NCI-H524 treated with DMSO at 0.1 percent for 48 hours (cell line): ENCODE measurements at places on chromosomes 11 and 22.

- no peak for DNase-seq
Measured at GRCh38 chr11:97860237-97860636, 1160.5 kb upstream of the CNTN5 start.

- no peak for DNase-seq
Measured at GRCh38 chr11:59207988-59208451, 4.7 kb downstream of the MPEG1 start.

GRCh38 chr11:123185326-123185725 is 9.7 kb downstream of the CLMP start:
- no peak for DNase-seq

DNA sequence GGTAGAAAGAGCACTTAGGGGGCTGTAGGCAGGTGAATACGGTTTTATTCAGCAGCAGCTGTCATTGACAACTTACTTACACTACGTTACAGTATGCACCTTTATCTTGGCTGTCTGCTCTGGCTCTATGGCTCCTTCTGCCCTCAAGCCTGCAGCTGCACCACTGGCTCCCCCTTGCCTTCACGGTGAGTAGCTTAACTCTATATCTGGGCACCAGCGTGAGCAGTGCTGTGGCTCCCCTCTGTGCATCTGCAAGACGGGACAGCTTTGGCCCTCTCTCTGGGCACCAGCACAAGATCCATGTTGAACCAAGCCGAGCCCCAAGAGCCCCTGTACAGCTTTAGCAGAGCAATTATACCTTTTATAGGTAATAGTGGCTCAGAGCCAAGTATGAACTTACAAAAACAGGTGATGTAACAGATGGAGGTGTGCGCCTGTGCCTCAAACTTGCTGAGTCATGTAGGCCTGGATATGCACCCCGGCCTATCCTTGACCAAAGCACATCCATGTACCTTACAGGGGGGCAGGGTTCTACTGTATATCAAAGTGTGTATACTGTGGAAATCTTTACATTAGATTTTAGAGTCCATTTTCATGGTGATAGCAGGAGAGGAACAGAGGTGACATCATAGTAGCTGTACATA is 96.9 kb upstream of the CTSC start:
- DNase-seq: no peak

- no peak for DNase-seq
Measured at GRCh38 chr11:111236383-111236782, 9.1 kb upstream of the POU2AF2 start.

DNA sequence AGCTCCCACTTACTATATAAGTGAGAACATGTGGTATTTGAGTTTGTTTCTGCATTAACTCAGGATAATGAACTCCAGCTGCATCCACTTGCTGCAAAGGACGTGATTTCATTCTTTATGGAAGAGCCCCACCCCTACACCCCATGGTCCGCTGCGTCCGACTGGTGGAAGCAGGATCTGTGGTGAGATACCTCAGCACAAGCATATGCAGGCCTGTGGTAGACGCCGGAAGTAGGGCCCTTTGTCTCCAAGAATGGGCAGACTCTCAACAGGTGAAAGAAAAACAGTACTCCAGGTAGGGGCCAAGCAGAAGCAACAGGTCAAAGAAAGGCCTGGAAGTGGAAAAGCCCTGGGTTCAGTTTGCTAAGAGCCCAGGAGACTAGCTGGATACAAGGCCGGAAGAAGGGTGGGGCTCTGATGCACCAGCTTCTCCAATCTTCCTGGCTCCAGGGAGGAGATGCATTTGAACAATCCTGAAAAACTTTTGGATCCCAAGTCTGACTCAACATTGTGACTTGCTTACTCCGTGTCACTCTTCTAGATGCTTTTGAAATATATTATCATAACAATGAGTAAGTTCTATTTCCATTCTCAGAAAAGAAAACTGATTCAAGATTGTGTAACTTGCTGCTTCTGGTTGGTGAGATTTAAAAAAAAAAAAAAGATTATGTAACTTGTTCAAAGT is 30.4 kb downstream of the NEAT1 start:
- no peak for DNase-seq

DNA sequence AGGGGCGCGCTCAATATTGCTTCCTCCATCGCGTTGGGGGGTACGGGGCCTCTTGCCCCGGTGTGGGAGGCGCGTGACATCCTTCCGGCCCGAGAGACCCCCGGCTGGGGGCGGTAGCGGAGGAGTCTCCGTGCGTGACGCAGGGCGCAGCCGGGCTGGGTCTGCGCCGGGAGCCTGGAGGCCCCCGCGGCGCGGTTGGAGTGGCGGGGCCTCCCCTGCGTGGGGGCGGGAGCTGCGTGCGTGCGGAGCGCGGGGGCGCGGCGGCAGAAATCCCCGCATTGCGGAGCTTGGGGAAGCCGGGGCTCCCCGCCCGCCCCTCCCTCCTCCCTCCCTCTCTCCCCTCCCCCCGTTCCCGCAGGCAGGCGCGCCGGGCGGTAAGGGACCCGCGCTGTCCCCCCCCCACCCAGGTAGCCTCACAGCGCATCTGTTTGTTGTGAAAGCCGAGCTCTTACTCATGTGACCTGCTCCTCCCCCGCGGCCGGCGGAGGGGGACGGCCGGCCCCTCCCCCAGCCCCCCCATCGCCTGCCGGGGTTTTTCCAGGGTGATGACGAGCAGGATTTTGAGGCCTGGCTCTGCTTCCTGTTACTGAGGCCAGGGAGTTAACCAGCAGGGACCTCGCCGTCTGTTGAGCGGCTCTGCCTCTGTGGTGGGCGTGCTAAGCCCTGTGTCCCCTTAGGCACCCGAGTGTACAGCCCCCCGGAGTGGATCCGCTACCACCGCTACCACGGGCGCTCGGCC is 1.6 kb downstream of the PIM3 start:
- DNase-seq: no peak

DNA sequence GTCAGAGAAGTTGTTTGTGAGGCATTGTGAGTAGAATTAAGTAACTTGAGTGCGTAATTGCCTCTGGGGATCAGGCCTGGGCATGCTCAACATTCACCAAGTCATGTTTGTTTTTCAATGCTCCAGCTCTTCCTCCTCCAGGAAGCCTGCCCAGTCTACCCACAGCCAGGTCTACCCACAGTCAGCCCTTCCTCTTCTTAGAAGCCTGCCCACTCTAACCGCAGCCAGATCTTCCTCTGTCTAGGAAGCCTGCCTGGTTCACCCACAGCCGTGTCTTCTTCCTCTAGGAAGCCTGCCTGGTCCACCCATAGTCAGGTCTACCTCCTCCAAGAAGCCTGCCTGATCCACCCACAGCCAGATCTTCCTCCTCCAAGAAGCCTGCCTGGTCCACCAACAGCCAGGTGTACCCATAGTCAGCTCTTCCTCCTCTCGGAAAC is 25.0 kb downstream of the LRP5 start:
- DNase-seq: no peak

DNA sequence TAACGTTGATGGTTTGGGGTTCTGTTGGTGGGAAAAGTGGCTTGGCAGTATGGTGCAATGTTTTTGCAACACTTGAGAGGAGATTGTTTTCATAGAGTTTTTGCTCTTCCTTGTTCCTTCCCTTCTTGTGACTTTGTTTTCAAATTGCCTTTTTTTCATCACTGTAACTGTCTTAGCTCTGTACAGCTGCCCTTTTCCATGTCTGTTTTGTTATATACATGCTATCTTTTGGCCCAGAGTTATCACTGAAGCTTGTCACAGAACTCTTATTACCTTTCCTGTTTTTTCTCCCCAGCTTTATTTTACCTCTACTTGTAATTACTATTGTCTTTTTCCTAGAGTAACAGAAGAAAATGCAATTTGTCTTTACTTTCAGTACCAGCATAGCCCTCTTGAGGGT is 154.1 kb downstream of the DDX10 start:
- DNase-seq: no peak

- no peak for DNase-seq
Measured at GRCh38 chr11:114169821-114170220, 110.3 kb downstream of the ZBTB16 start.

GRCh38 chr11:69232821-69233743 is 60.9 kb upstream of the MYEOV start:
- no peak for DNase-seq

DNA sequence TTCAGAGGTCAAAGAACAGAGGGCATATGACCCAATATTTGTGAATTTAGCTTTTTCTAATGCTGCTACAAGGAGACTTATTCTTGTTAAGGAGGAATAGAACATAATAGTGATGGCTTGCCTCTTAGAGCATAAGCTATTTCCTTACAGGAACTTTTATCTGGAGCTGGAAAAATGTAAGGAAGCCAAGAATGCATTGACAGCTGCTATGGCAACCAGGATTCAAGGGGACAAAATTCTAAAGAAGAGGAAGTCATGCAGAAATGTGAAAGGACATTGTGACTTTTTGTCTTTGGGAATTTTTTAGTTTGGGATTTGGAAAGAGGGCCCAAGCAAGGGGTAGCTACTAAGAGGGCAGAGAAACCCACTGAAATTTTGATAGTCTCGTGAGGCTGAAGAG is 51.1 kb downstream of the EHF start:
- DNase-seq: no peak

- no peak for DNase-seq
Measured at GRCh38 chr11:63641727-63642126, 27.5 kb upstream of the PLAAT3 start.

DNA sequence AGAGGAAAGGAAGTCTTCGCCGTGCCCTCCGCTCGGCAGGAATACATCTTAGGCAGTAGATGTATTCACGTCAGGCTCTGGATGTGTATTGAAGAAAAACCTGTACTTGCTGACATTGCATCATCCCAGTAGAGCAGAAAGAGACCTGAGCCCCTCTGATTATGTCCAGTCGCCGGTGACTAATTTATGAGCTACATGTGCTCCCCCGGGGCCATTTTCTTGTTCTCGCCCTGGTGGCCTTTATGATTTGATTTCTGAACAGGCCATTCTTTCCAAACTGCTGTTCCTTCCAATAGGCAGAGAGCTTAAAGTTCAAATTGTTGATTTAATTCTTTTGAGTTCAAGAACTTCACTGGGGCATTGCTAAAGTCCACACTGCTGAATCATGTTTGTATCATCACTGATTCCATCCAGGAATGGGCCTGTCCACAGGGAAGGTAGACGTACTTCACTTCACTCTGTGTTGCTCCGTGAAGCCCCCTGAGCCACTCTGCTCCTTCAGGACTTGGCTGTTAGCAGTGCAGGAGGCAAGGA is 137.3 kb upstream of the RASSF10 start:
- DNase-seq: no peak

DNA sequence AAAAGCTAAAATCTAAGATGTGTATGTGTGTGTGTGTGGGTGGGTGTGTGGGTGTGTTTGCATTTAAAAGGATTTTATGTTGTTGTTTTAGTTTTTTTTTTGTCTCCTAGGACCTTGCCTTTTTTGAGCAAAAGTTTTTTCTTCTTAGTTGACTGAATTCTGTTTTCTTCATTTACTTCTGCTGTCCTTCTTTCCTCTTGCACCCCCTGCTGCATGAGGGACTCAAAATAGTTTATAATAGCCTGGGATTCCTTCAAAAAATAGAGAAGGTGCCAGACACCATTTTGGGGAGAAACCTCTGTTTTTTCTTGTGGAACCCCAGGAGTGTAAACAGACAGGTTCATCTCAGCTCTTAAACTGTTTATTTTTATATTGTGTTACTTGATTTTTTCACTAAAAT is 817.7 kb downstream of the TBC1D22A start:
- no peak for DNase-seq

- DNase-seq: no peak
Measured at GRCh38 chr11:29389793-29390192, 627.0 kb downstream of the KCNA4 start.

- no peak for DNase-seq
Measured at GRCh38 chr11:66641834-66642233, 3.3 kb downstream of the RBM4 start.

DNA sequence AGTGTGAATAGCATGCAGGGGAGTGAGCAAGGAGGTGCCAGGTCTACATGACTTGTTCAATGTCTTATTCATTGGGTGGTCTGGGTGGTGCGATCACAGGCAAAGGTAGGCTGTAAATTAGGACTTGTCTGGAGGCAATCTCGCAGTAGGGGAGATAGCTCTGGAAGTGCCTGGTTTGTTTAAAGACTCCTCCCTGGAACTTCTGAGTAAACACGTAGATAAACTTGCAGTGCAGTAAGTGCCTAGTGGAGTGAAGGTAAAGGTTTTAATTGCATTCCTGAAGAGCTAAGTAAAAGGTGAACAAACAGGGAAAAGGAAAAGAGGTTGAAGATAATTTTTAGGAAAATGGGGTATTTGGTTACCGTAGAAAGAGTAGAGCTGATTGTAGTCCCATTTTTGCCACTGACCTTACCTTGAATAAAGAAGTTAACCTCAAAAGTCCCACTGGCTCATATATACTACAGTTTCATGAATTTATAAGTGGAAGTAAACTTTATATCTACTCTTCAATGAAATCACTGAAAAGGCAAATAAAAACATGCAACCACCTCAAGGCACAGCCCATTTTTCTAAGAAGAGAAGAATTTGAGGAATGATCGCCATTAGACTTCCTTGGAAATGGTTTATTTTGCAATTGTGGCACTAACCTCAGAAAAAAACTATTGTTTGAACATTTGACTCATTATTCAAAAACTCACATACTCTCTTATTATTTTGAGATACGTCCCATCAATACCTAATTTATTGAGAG is 44.3 kb downstream of the AASDHPPT start:
- DNase-seq: no peak

- no peak for DNase-seq
Measured at GRCh38 chr11:8081591-8082250, 710 bp downstream of the TUB start.

DNA sequence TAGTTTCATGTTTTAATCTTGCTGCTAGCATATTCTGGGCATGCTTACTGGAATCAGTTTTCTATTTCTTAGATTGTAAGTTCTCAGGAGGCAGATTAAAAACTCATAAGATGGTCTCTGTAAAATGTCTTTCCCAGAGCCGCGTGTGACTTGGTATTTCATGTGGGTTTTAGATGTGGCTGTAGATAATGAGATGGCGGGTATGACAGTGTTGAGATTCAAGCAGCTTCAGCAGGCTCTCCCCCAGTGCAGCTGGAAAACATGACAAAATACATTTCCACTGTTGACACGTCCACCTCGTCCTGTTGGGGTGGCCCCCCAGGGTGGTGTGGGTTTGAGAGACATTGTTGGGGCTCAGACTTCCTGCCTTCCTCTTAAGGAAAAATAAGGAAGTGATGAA is 106.8 kb downstream of the KIRREL3 start:
- DNase-seq: no peak

- DNase-seq: no peak
Measured at GRCh38 chr11:79261684-79262083, 179.1 kb downstream of the TENM4 start.

- DNase-seq: peak; percentile 2
Measured at GRCh38 chr11:126452241-126453101, 97.0 kb downstream of the ST3GAL4 start.

DNA sequence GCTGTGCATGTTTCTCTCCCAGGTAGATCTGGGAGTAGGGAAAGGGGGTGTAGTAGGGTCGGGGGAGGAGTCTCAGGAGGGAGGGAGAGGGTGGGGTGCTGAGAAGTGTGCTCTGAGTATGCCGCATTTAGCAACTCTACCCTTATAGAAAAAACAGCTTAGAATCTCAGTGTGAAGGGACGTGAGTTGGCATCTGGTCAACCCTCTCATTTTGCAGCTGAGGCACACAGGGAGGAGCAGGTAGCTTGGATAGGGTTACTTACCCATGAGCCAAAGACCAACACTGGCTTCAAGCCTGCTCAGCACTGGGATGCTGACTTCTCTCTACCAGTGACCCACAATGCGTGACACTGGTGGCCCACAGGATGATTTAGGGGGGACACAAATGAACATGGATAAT is 95.9 kb downstream of the FBXO7 start:
- no peak for DNase-seq
